ENCODE measurements at places on chromosomes 6 and 20. TPM values are rescaled to one million over a fixed set of nuclear protein-coding genes. Genes with fewer than 3 reads are reported as not detected.

The BPIFA1 gene
- not detected for total RNA-seq

DNA sequence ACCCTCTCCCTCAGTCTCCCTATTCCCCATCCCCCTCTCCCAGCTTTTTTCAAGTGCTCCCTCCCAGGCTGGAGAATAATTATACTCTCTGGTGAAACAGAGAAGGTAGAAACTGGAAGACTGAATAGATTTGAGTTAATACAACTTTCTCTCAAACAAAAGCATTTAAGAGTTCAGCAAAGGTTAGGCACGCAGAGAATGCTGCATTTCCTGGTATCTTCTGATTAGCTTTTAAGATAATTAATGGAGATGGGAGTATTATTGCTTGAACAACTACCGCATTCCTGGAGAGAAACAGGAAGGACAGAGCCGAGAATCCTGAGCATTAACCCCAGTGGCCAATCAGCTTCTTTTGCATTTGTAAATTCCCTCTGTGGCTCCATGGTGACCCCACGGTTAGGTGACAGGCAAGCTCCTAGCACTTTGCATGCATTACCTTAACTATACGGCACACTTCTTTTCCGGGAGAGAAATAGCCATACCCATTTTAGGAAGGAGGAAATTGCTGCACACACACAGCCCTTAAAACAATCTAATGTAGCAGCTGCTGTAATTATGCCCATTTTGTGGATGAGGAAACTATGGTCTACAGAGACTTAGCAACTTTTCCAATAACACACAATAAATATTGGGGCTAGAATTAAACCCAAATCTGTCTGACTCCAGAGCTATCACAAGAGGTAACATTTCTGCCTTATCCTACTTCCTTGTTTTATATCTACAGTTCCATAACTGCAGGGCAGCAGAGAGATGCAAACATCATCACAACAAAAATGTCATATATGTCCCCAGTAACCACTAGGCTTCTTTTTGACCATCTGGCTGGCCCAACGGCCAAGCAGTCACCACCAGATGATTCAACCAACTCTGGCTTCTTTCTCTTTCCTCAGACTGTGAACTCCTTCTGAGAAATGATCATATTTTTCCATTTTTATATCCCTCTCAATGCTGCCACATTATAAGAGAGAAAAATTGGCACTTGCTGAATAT, 169.9 kb downstream of the CD24 start:
- peaks cover 2% of the 10 kb centered on the region for H3K36me3 ChIP-seq
- H3K4me1 ChIP-seq, result no peaks in the 10 kb centered on the region
- H3K27ac ChIP-seq, result no peak overlapping the region
- no peaks in the 10 kb centered on the region for H3K27me3 ChIP-seq
- H3K4me3 ChIP-seq, result no peak overlapping the region
- DNase-seq, result no peak

GRCh38 chr6:11043378-11043960, 636 bp downstream of the ELOVL2 start:
- H3K36me3 ChIP-seq, result no peaks in the 10 kb centered on the region
- peaks cover 41% of the 10 kb centered on the region for H3K27me3 ChIP-seq
- DNase-seq, result no peak
- H3K4me3 ChIP-seq, result peak overlapping the region; percentile 60
- peaks cover 14% of the 10 kb centered on the region for H3K4me1 ChIP-seq

The FITM2 gene
- total RNA-seq, result 1.8 TPM

DNA sequence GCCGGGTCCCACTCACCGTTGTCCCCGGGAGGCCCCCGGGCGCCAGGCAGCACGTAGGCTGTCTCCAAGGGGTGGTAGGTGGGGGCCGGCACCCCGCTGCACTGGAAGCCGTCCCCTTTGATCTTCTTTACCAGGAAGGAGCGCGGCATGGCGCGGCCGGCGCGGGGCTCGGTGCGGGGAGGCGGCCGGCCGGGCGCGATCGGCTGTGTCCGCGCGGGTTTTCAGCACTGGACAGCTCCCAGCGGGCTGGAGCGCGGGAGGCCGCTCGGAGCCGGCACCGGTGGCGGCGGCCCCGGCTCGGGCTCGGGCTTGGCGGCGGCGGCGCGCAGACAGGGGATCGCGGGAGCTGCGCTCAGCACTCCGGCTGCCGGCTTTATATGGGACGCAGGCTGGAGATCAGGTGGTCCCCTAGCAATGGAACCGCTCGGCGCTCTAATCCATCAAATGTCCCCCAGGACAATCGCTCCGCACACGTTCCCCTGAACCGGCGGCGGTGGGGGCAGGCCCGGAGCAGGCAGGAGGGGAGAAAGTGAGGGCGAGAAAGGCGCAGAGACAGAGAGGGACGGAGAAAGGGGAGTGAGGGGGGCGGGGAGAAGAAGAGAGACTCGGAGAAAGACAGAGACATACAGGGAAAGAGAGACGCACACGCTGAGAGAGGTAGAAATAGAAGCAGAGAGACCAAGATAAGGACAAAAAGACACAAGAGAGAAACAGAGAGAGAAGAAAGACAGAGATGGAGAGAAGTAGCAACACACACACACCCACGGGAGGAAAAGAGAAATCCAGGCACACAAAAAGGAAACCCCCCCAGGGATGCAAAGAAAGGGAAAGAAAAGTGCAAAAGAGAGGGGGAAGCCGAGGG, at the start of gene SCRT2:
TSS of gene SCRT2 (minus strand) at position 350 of the 862 bp plus-strand sequence. CDS start at position 149, 201 bp downstream.
- H3K27me3 ChIP-seq, result peaks cover 66% of the 10 kb centered on the region
- DNase-seq, result peak; percentile 75
- no peak within 1 kb of the TSS for H3K27ac ChIP-seq
- H3K36me3 ChIP-seq, result no peaks in the 10 kb centered on the region

- H3K27me3 ChIP-seq, result peaks cover 12% of the 10 kb centered on the region
- no peaks in the 10 kb centered on the region for H3K4me1 ChIP-seq
- H3K36me3 ChIP-seq, result no peaks in the 10 kb centered on the region
- no peak overlapping the region for H3K27ac ChIP-seq
- no peak for DNase-seq
- H3K4me3 ChIP-seq, result no peak overlapping the region
Measured at GRCh38 chr6:138145402-138145801, 16.3 kb upstream of the ARFGEF3 start.

DNA sequence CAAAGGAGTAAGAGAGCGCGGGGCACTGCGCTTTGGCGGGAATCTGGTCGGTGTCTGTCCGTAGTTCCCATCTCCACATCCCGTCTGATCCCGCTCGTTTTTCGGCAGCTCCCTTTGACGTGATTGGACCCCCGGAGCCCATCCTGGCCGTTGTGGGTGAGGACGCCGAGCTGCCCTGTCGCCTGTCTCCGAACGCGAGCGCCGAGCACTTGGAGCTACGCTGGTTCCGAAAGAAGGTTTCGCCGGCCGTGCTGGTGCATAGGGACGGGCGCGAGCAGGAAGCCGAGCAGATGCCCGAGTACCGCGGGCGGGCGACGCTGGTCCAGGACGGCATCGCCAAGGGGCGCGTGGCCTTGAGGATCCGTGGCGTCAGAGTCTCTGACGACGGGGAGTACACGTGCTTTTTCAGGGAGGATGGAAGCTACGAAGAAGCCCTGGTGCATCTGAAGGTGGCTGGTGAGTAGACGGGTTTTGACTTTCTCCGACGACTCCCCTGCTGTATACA, 1.4 kb downstream of the BTN1A1 start:
- no peaks in the 10 kb centered on the region for H3K36me3 ChIP-seq
- peaks cover 24% of the 10 kb centered on the region for H3K27me3 ChIP-seq
- DNase-seq, result peak; percentile 54
- peak overlapping the region; percentile 57 for H3K4me3 ChIP-seq

The CARMIL1 gene
- total RNA-seq, result 2.7 TPM

- no peak overlapping the region for H3K27ac ChIP-seq
- peaks cover 5% of the 10 kb centered on the region for H3K36me3 ChIP-seq
- no peak overlapping the region for H3K4me3 ChIP-seq
- H3K4me1 ChIP-seq, result peaks cover 16% of the 10 kb centered on the region
- peaks cover 13% of the 10 kb centered on the region for H3K27me3 ChIP-seq
Measured at GRCh38 chr6:26318459-26319404, 46.3 kb upstream of the BTN3A2 start.

DNA sequence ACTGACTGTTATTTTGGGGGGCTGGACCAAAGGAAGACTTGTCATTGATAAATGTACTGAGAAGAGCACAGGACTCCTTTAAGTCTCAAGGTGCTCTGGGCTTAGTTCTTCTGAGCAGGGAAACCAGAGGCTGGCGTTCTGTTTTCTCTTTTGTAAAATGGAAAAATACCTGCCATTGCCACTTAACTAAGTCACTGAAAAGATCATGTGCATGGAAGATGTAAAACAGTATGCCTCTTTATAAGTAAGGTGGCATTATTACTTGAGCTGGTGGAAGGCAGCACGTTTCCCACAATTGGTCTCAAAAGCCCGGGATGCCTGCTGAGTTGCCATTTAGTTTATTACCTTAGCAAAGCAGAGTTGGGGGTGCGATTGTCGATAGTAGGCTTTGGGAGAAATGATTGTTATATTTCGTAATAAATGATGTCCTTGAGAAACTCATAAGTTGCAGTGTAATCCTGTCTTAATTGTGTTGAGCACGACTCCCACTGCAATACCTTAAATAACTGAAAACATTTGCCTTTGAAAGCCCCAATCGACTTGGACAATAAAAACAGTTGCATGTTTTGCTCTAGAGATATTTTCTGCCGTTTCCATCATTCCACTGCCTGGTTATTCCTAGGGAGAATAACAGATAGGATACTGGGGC, 3.6 kb downstream of the JARID2 start:
- peak overlapping the region; percentile 96 for H3K4me3 ChIP-seq
- DNase-seq, result no peak
- peak overlapping the region; percentile 98 for H3K27ac ChIP-seq
- H3K36me3 ChIP-seq, result peaks cover 59% of the 10 kb centered on the region
- peaks cover 1% of the 10 kb centered on the region for H3K27me3 ChIP-seq

DNA sequence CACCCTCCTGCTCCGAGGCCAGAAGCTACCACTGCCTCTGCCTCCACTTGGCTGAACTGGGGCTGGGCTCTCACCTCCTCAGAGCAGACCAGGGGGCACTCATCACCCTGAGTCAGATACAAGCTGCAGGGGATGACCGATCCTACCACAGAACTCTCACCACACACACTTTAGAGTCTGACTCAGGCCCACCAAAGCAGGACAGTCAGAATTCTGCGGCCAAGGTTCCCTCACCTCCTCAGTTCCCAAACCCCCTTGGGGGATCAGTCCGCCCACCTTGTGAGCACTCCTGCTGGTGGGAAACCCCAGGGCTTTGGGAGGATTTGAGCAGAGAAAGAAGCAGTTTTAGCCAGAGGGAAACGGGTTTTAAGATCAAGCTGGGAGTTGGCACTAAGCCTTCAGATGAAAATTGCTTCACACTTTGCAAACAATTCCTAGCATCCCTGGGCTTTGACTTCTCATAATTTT, 587.8 kb upstream of the JAG1 start:
- H3K4me1 ChIP-seq, result no peaks in the 10 kb centered on the region
- H3K27ac ChIP-seq, result no peak overlapping the region
- H3K4me3 ChIP-seq, result no peak overlapping the region
- no peaks in the 10 kb centered on the region for H3K27me3 ChIP-seq
- DNase-seq, result no peak

DNA sequence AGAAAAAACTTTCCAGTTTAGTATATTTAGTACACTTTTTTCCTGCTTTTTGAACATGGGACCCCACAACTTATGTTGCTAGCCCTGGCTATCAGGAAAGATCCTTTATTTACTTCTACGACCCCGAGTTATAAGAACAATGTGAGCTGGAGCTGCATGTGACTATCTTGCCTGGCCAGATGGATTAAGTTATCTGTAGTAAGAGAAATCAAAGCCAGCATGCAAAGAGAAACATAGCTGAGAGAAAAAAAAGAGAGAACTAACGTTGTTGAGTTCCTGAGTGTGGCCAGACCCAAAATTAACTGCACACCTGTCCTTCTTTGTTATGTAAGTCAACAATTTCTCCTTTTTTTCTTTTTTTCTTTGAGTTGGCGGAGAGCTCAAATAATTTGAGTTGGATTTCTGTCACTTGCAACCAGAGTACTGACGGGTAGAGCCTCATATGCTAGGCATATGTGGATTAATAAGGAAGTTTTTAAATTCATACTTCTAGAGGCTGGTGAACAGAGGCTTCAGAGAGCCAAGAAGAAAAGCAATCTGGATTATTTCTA, 219.5 kb downstream of the HACE1 start:
- H3K4me3 ChIP-seq, result no peak overlapping the region
- H3K27me3 ChIP-seq, result no peaks in the 10 kb centered on the region

The CDH4 gene
- 0.21 TPM for total RNA-seq

DNA sequence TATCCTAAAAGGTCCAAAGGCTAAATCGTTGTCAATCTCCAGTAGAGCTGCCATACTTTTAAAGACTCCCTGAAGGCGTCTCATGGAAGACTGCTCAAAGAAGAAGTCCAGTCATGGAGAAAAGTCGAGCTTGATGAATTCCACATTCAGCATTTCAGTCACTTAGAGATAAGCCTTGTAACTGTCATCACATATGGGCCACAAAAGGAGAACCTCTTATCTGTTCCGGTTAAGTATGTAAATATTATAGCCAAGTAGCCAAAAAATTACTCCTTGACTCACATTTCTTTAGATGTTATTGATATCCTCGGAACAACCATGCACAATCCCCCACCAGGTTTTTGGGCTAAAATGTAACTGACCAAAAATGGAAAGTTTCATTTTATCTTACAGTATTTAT, 9.8 kb upstream of the CNKSR3 start:
- no peaks in the 10 kb centered on the region for H3K4me1 ChIP-seq
- peaks cover 8% of the 10 kb centered on the region for H3K27me3 ChIP-seq
- H3K27ac ChIP-seq, result no peak overlapping the region
- no peak for DNase-seq
- H3K4me3 ChIP-seq, result no peak overlapping the region

The TEAD3 gene
- 1.8 TPM for total RNA-seq

The PAQR8 gene
- 12.2 TPM for total RNA-seq

DNA sequence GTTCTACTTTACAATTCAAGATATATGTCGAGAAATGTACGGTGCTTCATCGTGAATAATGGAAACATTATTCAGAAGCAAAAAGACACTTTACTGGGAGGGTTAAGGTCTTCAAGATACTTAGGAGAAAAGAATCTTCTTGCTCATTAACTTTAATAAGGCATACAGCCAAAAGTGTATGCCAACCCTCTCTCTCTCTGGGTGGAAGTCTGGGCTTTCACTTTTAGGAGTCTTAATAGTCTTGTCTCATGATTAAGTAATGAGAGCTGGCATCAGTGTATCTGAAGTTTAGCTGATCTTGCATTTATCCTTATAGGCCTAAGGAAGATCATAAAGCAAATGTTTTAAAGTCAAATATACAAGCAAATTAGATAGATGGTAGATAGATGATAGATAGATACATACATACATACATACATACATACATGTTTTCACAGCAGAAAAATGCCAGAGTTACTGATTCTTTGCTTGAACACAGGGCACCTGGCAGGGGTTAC, 21.5 kb downstream of the OLIG3 start:
- no peak for DNase-seq
- no peaks in the 10 kb centered on the region for H3K4me1 ChIP-seq
- no peak overlapping the region for H3K4me3 ChIP-seq
- peaks cover 8% of the 10 kb centered on the region for H3K27me3 ChIP-seq
- no peak overlapping the region for H3K27ac ChIP-seq
- H3K36me3 ChIP-seq, result no peaks in the 10 kb centered on the region
